ENCODE measurements at places on chromosomes 16 and 17. TPM values are rescaled to one million over a fixed set of nuclear protein-coding genes. Genes with fewer than 3 reads are reported as not detected.
A peak's percentile ranks its signal among the peaks of the same experiment; 100 is the strongest.

The DHODH gene
- 8.4 TPM for total RNA-seq

The MYH8 gene
- total RNA-seq: not detected

- DNase-seq: no peak
These were observed 44.3 kb downstream of the PLXDC1 start for GRCh38 chr17:39107155-39107554.

GRCh38 chr16:88430185-88430523 lies 22.9 kb upstream of the ZFPM1 start:
- DNase-seq: no peak

DNA sequence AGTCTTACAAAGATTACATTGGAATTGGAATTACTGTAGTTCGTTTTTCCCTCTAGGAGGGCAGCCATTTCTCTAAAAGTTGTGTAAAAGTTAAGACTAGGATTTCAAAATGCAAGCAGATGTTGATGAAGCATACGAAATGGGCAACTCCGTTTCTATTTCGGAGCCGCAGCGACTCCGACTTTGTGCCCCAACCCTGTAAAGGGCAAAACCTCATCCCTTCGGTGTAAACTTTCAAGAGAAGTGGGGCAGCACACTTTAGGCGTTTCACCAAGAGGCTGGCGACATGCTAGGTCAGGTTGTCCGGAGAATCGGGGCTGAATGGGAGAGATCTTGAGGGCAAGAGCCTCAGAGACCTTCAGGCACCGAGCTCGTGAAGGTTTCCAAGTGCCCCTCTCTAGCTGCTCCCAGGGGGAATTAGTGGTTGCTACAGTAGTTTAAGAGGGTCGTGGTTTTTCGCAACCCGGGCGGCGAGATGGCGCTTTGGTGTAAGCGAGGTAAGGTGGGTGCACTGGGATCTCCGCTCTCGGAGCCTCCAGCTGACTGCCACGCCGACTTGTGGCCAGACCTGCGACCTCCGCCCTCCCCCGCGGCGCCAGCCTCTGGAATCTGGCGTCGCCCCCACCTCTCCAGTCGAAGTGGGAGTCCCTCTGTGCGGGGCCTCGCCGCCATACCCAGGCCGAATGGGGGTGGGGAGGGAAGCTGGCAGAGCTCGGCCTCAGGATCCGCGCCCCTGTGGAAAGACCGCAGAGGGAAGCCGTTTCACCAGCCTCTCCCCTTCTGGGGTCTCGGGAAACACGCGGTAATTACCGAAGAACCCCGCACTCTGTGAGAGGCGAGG lies 1.0 kb upstream of the HEXIM2 start:
- peak; percentile 67 for DNase-seq
